ENCODE measurements at places on chromosomes 13 and 19.

GRCh38 chr19:47095476-47096099 is 18.0 kb downstream of the ZC3H4 start:
- DNase-seq, result no peak

DNA sequence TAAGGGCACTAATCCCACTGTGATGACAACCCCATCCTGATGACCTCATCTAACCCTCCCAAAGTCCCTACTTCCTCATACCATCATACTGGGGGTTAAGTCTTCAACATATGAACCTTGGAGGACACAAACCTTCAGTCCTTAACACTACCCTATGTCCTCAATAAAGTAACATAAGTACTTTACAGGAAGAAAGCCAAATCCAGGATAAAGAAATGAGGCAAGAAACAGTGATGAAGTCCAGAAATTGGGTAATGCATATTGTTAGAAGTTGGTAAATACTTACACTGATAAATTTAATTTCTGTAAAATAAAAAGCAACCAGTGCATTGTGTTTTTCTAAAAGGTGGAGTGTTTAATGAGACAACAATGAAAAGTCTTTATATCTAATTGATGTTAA is 284.8 kb upstream of the SOX21 start:
- no peak for DNase-seq

DNA sequence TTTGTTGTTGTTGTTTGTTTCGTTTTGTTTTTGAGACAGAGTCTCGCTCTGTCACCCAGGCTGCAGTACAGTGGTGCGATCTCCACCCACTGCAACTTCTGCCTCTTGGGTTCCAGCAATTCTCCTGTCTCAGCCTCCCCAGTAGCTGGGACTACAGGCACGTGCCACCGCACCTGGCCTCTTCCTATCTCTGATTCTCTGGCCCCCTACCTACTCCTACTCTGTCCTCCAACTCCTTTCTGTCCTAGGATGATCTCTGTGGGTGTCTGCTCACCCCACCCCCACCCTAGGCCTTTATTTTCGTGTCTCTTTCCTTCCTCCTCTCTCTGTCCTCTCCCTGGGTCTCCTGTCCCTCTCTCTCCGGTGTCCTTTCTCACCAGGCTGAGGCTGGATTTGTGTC is 1.2 kb downstream of the PIH1D1 start:
- no peak for DNase-seq

- no peak for DNase-seq
Measured at GRCh38 chr13:51271528-51272085, 49.4 kb downstream of the FAM124A start.

GRCh38 chr19:7851623-7852500 is 21.8 kb downstream of the EVI5L start:
- no peak for DNase-seq

DNA sequence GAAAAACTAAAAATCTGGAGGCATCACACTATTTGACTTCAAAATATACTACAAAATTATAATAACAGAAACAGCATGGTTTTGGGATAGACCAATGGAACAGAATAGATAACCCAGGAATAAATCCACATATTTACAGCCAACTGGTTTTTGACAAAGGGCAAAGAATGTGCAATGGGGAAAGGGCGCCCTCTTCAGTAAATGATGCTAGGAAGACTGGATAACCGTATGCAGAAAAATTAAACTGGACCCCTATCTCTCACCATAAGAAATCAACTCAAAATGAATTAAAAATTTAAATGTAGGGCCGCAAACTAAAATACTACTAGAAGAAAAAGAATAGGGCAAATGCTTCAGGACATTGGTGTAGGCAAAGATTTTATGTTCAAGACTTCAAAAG is 440.5 kb upstream of the SGCG start:
- no peak for DNase-seq

GRCh38 chr19:45919678-45920077 is 5.1 kb upstream of the NANOS2 start:
- no peak for DNase-seq

DNA sequence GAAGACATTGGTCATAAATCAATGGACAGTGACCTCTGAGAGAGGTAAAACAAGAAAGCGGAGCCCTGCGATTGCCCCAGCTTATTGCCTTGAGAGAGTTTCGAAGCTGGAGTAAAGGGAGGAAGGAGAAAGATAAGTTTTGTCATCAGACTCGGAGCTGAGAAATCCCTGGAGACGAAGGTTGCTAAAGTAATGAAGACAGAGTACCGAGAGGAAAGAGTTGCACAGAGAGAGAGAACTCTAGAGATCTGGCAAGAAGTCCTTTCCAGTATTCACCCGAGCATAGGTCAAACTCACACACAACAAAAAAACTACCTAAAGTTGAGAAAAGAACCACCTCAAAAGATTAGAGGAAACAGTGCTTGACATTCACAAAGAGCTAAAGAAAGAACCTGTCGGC is 472.0 kb downstream of the DACH1 start:
- DNase-seq, result no peak

DNA sequence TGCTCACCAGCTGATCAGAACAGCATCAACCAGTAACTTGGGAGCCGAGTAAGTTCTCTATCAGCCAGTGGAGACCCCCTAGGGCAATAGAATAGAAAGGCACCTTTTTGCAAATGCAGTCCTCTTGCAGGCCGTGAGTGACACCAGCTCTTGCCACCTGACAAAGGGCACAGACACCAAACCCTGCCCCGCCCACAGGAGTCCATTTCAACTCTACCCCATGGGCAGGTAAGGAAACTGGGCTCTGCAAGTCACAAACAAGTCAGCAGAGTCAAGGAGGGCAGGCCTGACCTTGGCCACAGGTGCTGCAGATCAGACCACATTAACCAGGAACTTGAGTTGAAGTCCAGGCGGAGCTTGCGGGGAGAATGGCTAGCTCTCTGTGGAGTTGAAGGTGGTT is 77.4 kb upstream of the SPATA13 start:
- no peak for DNase-seq

- no peak for DNase-seq
Measured at GRCh38 chr13:98401934-98402333, 175.0 kb downstream of the STK24 start.

- no peak for DNase-seq
Measured at GRCh38 chr13:111902726-111903125, 164.2 kb upstream of the SOX1 start.

- no peak for DNase-seq
Measured at GRCh38 chr13:92313382-92313781, 913.2 kb upstream of the GPC6 start.

- DNase-seq, result no peak
Measured at GRCh38 chr19:56476651-56477428, at the start of gene ZNF667. Gene ZNF667 (minus strand): TSS chr19:56477345. CDS start chr19:56462370, 14,975 bp downstream.

- no peak for DNase-seq
Measured at GRCh38 chr13:72151241-72151640, 284.2 kb upstream of the DACH1 start.

DNA sequence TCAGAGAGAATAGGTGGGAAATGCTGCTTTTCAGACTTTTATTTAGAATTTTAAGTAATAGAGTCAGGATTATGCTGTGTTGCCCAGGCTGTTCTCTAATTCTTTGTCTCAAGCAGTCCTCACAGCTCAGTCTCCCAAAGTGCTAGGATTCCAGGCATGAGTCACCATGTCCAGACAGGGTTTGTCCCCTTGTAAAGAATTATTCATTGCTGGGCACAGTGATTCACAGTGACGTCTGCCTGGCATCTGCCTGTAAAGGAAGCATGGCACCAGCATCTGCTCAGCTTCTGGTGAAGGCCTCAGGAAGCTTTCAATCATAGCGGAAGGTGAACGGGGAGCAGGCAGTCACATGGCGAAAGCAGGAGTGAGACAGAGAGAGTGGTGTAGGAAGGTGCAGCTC is 17.7 kb downstream of the ZNF763 start:
- DNase-seq, result no peak

- no peak for DNase-seq
Measured at GRCh38 chr13:35789335-35790165, 313.1 kb upstream of the MAB21L1 start.

- no peak for DNase-seq
Measured at GRCh38 chr13:78121001-78121400, 202.4 kb upstream of the EDNRB start.

DNA sequence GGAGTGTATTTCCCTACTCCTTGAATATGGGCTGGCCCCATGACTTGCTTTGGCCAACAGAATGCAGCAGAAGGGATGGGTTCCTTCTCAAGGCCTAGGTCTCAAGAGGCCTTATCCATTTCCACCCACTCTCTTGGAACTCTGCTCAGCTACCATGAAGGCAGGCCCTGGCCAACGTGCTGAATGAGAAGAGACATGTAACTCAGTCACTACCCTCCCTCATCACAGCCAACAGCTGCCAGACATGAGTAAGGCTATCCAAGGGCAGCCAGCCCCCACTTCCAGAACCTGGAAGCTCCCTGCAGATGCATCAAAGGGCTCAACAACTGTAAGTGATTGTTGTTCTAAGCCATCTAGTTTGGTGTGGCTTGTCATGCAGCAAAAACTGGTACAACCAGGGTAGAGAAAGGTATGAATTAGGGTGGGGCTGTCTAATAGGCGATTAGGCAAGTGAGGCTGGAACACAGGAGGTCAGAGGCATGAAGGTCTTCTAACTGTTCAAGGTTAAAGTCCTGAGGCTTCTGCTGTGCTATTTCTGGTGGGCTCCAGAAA is 1.4 kb upstream of the RASL11A start:
- DNase-seq, result no peak
